Naive thymus-derived CD8-positive, alpha-beta T cell (primary cell): ENCODE measurements at places on chromosomes 6 and 20. TPM values are rescaled to one million over a fixed set of nuclear protein-coding genes. Genes with fewer than 3 reads are reported as not detected.

DNA sequence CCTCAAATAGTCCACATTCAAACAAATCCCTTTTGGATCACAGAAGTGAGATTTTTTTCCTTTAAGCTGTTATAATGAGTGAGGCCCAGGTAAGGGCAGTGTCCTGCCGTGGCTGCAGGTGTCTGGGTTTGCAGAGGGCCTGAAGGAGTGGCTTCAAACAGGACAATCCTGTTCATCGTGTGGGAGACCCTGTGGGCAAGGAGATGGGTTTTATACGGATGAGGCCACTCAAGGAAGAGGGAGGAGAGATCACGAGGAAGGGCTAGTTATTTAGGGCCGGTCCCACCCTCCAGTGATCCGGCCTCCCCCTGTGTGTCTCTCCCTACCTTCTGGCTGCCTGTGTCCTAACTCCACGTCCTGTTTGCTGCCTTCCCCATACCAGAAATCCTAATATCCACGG is 33.8 kb downstream of the PPP1R14C start:
- DNase-seq: no peak

The ANGPT4 gene
- total RNA-seq: not detected

The GPX5 gene
- not detected for total RNA-seq

The KCNQ5 gene
- 10.7 TPM for total RNA-seq

DNA sequence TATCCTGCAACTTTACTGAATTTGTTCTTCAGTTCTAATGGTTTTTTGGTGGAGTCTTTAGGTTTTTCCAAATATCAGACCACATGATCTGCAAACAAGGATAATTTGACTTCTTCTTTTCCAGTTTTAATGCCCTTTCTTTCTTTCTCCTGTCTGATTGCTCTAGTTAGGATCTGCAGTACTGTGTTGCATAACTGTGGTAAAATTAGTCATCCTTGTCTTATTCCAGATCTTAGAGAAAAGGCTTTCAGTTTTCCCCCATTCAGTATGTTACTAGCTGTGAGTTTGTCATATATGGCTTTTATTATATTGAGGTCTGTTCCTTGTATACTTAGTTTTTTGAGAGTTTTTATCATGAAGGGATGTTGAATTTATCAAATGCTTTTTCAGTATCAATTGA is 4.3 kb downstream of the MICA start:
- no peak for DNase-seq

DNA sequence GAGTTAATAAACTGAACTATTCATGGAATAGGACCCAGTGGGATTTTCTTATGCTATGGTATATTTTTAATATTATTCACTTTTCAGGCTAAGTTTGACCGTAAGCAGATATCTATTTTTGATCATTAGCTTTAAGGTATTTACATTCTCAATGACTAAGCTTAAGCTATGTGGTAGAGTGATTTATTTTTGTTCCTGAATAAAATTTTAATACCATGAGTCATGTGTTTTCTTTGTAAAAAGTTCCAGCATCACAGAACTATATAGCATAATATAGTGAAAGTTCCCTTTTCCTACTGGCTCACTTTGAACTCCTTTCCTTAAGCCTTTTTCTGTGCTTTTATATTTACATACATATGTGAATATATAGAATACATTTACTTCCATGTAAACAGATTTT is 75.8 kb downstream of the BCKDHB start:
- DNase-seq: no peak

The C2 gene
- total RNA-seq: 3.8 TPM

GRCh38 chr20:43722153-43722505 is 4.7 kb downstream of the GTSF1L start:
- peak; percentile 88 for DNase-seq

GRCh38 chr6:12286373-12287110 is 3.6 kb upstream of the EDN1 start:
- DNase-seq: no peak

DNA sequence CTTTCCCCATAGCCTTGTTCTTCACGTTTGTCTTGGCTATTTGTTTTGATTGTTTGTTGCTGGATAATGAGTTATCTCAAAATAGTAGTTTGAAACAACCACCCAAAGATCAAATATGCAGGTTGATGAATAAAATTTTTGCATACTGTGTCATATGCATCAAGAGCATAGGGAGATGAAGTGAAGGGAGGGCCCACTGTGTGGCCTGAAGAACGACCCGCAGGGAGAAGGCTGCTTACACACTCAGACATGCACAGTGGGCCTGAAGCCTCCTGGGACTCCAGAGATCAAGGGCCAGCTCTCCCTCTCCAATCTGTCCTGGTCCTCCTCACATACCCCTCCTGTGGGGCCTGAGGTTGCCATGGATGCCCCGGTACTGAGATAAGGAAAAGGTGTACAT is 16.2 kb upstream of the TREM2 start:
- no peak for DNase-seq

- DNase-seq: no peak
Measured at GRCh38 chr6:45786355-45786781, 229.3 kb downstream of the CLIC5 start.

GRCh38 chr6:113684382-113684901 is 172.7 kb upstream of the MARCKS start:
- DNase-seq: no peak

The CRISP2 gene
- not detected for total RNA-seq

DNA sequence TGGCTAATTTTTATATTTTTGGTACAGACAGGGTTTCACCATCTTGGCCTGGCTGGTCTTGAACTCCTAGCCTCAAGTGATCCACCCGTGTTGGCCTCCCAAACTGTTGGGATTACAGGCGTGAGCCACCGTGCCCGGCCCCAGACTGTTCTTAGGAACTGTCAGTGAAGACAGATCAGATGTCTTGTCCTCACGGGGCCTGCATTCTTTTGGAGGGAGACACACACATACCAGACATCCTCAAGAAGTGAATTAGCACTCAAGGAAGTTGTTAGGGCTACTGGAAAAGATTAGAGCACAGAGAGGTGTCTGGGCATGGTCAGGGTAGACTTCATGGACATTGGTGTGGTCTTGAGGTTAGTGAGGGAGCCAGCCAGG is 10.3 kb upstream of the LPIN3 start:
- no peak for DNase-seq

The MYLK2 gene
- not detected for total RNA-seq

The CCN6 gene
- total RNA-seq: not detected

The CYP24A1 gene
- total RNA-seq: not detected

The TRIM10 gene
- not detected for total RNA-seq

- no peak for DNase-seq
Measured at GRCh38 chr20:61640131-61640870, 388.2 kb downstream of the CDH4 start.

The TPBG gene
- total RNA-seq: not detected

- no peak for DNase-seq
Measured at GRCh38 chr6:151224076-151224475, 15.7 kb upstream of the AKAP12 start.

GRCh38 chr20:15561707-15562404 is 1011.4 kb downstream of the KIF16B start:
- no peak for DNase-seq

DNA sequence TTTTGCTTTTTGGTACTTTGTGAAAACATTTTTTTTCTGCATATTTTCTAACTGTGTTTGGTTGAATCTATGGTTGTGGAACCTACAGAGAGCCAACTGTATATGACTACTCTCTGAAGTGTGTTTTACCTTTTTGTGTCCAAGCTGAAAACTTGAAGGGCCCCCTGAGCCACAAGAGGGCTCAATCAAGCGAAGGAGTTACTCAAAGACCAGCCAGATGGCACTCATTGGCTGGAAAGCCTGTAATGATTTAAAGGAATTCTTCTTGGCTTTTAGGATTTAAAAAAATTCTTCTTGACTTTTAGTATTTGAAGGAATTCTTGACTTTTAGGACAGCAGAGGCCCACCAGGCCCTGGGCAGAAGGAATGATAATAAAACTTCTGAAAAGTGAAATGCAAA is 27.0 kb upstream of the ECI2 start:
- DNase-seq: no peak

The TBX18 gene
- not detected for total RNA-seq

GRCh38 chr20:10922941-10923340 is 249.1 kb upstream of the JAG1 start:
- no peak for DNase-seq

- DNase-seq: no peak
Measured at GRCh38 chr20:40813708-40814630, 124.9 kb upstream of the MAFB start.

The PNPLA1 gene
- not detected for total RNA-seq

DNA sequence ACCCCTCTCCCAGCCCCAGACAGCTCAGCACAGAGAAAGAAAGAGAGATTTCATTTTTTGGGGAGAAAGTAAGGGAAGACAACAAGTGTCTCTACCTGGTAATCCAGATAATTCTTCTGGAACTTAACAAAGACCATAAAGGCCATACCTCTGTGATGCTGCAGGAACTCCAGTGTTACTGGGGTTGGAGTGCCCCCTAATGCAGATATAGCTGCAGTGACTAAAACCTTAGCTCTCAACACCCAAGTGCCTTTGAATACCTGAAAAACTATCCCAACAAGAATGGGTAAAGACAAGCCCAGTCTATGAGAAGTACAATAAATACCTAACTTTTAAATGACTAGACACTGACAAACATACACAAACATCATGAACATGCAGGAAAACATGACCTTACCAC is 365.3 kb upstream of the PTCHD4 start:
- no peak for DNase-seq
